ENCODE measurements at places on chromosomes 3 and 15.

DNA sequence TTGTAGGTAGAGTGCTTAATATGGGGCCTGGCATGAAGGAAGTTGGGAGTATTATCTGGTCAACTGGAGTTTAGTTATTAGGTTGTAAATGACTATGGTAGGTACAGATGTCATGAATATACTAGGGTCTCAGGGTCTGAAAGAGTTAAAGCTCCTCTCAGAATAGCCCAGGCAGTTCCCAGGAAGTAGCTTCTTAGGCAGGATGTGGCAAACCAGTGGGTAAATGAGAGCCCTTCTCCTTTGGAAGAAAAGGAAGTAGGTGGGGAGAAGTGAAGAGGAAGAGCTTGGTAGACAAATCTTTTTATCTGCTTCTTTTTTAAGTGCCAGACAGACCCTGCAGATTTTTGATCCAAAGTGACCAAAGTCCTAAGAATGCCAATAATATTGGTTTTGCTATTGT, 24.5 kb downstream of the MAP2K1 start:
- peak overlapping the region; percentile 34 for H3K4me3 ChIP-seq
- no peaks in the 10 kb centered on the region for H3K27me3 ChIP-seq
- H3K36me3 ChIP-seq: peaks cover 34% of the 10 kb centered on the region
- DNase-seq: no peak
- H3K27ac ChIP-seq: peak overlapping the region; percentile 72

DNA sequence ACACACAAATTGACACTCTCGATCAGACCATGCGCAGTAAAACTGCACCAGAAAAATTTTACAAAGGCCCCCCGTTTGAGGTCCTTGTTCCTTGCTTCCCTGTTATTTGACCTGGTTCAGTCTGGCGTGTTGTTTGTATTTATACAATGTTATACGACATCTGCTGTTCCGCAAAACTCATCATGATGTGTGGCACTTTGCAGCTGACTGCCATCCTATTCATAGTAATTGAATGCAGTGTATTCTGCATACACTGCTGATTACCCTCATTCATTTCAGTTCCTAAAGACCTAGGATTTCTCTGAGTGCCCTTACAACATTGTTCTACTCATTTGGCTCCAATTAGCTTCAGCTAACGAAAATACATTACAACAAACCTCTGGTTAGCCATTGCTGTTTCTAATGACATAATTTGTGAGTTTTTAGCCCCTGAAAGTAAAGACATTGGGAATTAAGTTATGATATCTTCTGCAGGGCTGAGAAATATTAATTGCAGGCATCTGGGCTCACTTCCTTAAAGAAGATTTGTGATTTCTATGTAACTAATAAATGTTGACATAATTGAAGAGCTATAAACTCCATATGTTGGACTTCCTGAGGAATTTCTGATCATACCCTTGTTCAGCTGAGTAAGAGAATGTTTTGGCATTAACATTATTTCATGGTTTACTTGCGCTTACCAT, 75.7 kb downstream of the C3orf38 start:
- no peaks in the 10 kb centered on the region for H3K36me3 ChIP-seq
- no peaks in the 10 kb centered on the region for H3K4me1 ChIP-seq
- DNase-seq: no peak

DNA sequence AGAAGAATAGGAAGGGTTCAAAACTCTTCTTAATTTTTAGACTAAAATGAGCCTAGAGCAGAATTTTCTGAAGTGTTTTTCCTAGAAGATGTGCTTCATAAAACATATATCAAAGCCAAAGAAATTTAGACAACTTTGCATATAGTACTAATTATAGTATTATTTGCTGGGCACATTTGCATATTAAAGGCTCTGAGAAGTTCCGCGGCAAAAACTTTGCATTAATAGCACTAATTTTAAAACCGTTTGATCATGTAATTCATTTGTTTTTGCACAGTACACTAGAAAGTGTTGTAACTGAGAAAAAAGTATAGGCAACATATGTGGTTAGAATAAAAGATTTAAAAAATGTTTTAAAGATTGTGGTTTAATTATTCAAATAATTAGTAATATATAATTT, 412.0 kb upstream of the NR2F2 start:
- no peaks in the 10 kb centered on the region for H3K4me1 ChIP-seq
- no peak overlapping the region for H3K27ac ChIP-seq
- no peaks in the 10 kb centered on the region for H3K36me3 ChIP-seq
- DNase-seq: no peak

- no peaks in the 10 kb centered on the region for H3K36me3 ChIP-seq
- peaks cover 31% of the 10 kb centered on the region for H3K27me3 ChIP-seq
- H3K27ac ChIP-seq: no peak overlapping the region
- H3K4me1 ChIP-seq: no peaks in the 10 kb centered on the region
- no peak for DNase-seq
- no peak overlapping the region for H3K4me3 ChIP-seq
Measured at GRCh38 chr3:8981700-8982099, 18.4 kb upstream of the RAD18 start.

DNA sequence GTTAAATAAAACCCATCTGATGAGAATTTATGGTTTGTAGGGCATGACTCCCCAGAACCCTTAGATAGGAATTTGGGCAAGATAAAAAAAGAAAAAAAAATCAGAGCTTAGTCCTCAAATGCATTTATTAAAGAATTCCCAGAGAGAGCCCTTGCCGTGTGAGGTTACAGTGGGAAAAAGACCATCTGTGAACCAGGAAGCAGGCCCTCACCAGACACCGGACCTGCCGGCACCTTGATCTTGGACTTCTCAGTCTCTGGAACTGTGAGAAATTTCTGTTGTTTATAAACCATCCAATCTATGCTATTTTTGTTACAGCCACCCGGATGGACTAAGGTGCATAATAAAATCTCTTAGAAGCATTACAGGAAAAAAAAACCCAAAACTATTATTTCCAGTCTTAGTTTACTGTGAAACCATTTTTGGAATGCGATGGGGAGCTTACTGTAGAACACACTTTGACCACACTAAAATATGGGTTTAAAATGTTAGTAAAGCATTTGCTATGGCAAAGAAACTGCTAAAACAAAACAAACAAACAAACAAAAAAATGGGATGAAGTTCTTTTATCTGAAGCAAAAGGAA, 72.2 kb downstream of the LEKR1 start:
- no peak for DNase-seq
- no peaks in the 10 kb centered on the region for H3K27me3 ChIP-seq
- H3K36me3 ChIP-seq: no peaks in the 10 kb centered on the region
- H3K4me1 ChIP-seq: no peaks in the 10 kb centered on the region
- H3K4me3 ChIP-seq: no peak overlapping the region
- H3K27ac ChIP-seq: no peak overlapping the region

- no peak for DNase-seq
Measured at GRCh38 chr3:108100906-108101660, 10.3 kb upstream of the CD47 start.

DNA sequence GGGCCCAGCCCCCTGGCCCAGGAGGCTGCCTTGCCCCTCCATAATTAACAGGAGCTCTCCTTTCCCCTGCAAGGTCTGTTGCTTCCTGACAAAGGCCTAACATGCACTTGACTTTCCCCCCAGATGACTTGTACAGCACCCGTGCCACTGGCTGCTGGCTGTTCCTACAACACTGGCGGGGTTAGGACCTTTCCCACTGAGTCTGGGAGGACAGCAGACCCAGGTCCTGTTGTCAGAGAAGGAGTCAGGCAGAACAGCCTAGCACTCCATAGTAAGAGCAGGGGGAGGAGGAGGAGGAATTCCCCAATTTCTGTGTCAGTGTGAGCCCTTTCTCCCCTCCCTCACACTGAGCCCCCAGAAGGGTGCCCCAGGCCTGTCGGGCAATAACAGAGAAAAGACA, 99.2 kb downstream of the CORO2B start:
- no peak for DNase-seq
- peaks cover 6% of the 10 kb centered on the region for H3K27me3 ChIP-seq
- no peak overlapping the region for H3K27ac ChIP-seq
- H3K4me3 ChIP-seq: no peak overlapping the region
- H3K4me1 ChIP-seq: peaks cover 2% of the 10 kb centered on the region

- no peak overlapping the region for H3K4me3 ChIP-seq
- no peaks in the 10 kb centered on the region for H3K4me1 ChIP-seq
- H3K27ac ChIP-seq: no peak overlapping the region
Measured at GRCh38 chr15:51579012-51579411, 43.6 kb downstream of the DMXL2 start.

GRCh38 chr3:71462586-71462985, 120.9 kb downstream of the FOXP1 start:
- no peak for DNase-seq
- no peak overlapping the region for H3K4me3 ChIP-seq
- H3K27ac ChIP-seq: peak overlapping the region; percentile 96
- no peaks in the 10 kb centered on the region for H3K27me3 ChIP-seq

- no peak overlapping the region for H3K4me3 ChIP-seq
- H3K36me3 ChIP-seq: no peaks in the 10 kb centered on the region
- DNase-seq: no peak
- H3K27ac ChIP-seq: no peak overlapping the region
- peaks cover 26% of the 10 kb centered on the region for H3K4me1 ChIP-seq
- no peaks in the 10 kb centered on the region for H3K27me3 ChIP-seq
Measured at GRCh38 chr3:16825617-16826204, 59.0 kb upstream of the PLCL2 start.

All from activated T-cell treated with anti-CD3 and anti-CD28 coated beads, Interleukin-2, amount 50 U/mL, for 24 hours (primary cell).